Aorta (tissue), 5 donors: ENCODE measurements at places on chromosomes 1 and 21.

- no peaks in the 10 kb centered on the region for H3K36me3 ChIP-seq
- H3K27ac ChIP-seq, result no peak overlapping the region
- no peak overlapping the region for H3K4me3 ChIP-seq
- no peak for DNase-seq
Measured at GRCh38 chr1:119002028-119002686, 14.0 kb upstream of the TBX15 start.

GRCh38 chr21:14321042-14321441 lies 61.9 kb downstream of the HSPA13 start:
- no peak overlapping the region for H3K27ac ChIP-seq
- no peak overlapping the region for H3K4me3 ChIP-seq
- no peaks in the 10 kb centered on the region for H3K36me3 ChIP-seq
- no peaks in the 10 kb centered on the region for H3K27me3 ChIP-seq
- DNase-seq, result no peak

- no peaks in the 10 kb centered on the region for H3K4me1 ChIP-seq
- H3K27me3 ChIP-seq, result no peaks in the 10 kb centered on the region
- H3K27ac ChIP-seq, result peak overlapping the region; percentile 76
- H3K4me3 ChIP-seq, result no peak overlapping the region
- no peak for DNase-seq
Measured at GRCh38 chr1:78081980-78082860, 36.5 kb downstream of the GIPC2 start.

DNA sequence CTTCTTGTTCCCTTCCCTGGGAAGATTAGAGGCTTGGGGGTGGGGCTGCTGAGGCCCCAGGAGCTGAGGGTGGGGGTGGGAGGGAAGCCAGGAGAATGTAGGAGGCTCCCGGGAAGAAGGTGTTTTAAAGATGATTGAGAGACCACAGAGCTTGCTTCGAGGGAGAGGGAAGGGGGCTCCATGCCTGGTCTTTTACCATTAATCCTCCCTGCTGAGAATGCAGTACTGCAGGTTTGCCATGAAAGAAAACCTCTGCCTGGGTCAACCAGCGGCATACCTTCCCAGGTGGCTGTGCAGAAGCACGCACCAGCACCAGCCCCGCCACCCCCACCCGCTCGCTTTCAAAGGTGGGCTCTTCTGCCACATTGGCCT lies 15.4 kb downstream of the ABCA4 start:
- no peaks in the 10 kb centered on the region for H3K36me3 ChIP-seq
- H3K4me3 ChIP-seq, result no peak overlapping the region
- H3K4me1 ChIP-seq, result no peaks in the 10 kb centered on the region
- H3K27ac ChIP-seq, result no peak overlapping the region
- no peaks in the 10 kb centered on the region for H3K27me3 ChIP-seq
- DNase-seq, result no peak

- H3K27ac ChIP-seq, result no peak overlapping the region
- no peak for DNase-seq
- no peaks in the 10 kb centered on the region for H3K4me1 ChIP-seq
Measured at GRCh38 chr1:234779160-234779538, 169.2 kb upstream of the IRF2BP2 start.

- DNase-seq, result no peak
- H3K27me3 ChIP-seq, result no peaks in the 10 kb centered on the region
- H3K36me3 ChIP-seq, result no peaks in the 10 kb centered on the region
- no peaks in the 10 kb centered on the region for H3K4me1 ChIP-seq
- no peak overlapping the region for H3K4me3 ChIP-seq
Measured at GRCh38 chr1:172972258-172972657, 78.5 kb downstream of the TNFSF18 start.

DNA sequence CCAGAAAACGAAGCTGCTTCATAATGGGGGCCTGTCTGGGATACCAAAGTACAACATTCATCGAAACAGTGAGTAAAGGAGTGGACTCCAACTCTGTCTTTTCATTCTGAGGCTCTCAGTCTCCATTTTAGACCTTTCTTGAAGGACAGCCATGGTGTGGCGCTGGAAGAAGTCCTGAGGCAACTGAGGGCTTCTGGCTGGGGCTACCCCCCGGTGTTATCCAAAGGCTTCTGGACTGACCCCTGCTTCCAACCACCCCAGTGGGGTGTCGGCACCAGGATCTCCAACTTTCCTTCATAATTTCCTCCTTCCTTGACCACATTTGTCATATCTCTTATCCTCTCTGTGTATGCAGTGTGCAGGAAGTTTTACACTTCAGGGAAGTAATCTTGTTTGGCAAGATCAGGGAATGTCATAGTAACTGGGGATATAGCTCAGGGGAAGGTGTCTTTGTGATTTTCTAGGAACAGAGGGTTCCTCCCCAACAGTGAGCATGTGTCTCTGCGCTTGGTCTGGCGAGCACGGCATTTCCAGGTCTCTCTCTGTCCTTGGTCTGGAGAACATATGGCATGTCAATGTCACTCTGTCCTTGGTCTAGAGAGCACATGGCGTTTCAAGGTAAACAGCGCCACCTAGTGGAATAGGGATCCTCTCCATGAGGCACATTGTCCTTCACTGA lies 19.4 kb upstream of the BSDC1 start:
- no peak overlapping the region for H3K4me3 ChIP-seq
- peak; percentile 55 for DNase-seq
- H3K36me3 ChIP-seq, result no peaks in the 10 kb centered on the region

- H3K4me1 ChIP-seq, result no peaks in the 10 kb centered on the region
- H3K36me3 ChIP-seq, result peaks cover 12% of the 10 kb centered on the region
- no peak for DNase-seq
- no peak overlapping the region for H3K27ac ChIP-seq
Measured at GRCh38 chr1:206588492-206588891, 23.8 kb downstream of the EIF2D start.

DNA sequence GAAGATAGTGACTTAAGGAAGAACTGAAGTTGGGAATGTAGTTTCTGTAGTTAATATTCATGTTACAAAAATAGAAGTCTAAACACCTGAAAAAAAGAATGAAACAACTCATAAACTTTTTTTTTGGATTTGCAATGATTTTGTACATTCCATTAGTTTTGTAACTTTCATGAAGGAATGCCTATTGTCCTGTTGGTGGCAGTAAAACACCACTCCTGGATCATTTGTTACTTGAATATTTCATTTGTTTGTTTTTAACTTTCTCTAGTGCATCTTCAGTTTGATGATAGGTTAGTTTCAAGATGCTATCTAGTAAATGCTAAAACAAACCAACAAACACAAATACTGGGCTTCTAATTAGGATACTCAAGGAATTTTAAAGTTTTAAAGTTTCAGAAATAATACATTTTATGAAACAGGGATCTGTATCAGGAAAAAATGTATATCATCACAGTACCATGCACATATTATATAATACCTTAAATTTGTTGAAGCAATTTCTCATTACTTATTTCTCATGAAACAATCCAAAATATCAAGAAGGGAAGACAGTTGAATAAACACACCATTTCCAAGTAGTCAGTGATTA lies 229.7 kb upstream of the CACYBP start:
- no peak overlapping the region for H3K4me3 ChIP-seq
- no peak for DNase-seq
- no peak overlapping the region for H3K27ac ChIP-seq
- no peaks in the 10 kb centered on the region for H3K4me1 ChIP-seq
- no peaks in the 10 kb centered on the region for H3K36me3 ChIP-seq
- H3K27me3 ChIP-seq, result no peaks in the 10 kb centered on the region

DNA sequence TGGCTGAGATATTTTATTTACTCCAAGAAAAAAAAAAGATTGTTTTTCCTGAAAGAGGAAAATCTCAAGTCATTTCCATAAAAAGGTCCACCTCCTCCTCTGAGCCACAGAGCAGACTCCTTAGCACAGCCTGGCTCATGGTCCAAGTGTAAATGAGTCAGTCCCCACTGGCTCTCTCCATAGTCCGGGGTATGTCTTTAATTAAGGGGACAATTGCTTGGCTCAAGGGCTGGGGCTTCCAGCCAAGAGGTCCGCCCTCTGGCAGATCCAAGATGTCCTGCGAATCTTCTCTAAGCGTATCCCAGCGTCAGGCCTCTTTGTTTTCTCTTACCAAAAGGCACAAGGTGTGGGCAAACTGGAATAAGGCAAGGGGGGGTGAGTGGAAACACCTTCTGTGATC lies 33.3 kb downstream of the FOXD2 start:
- DNase-seq, result peak; percentile 75
- no peaks in the 10 kb centered on the region for H3K4me1 ChIP-seq
- no peak overlapping the region for H3K27ac ChIP-seq
- H3K27me3 ChIP-seq, result no peaks in the 10 kb centered on the region
- no peaks in the 10 kb centered on the region for H3K36me3 ChIP-seq

GRCh38 chr1:3727042-3727824 lies 25.0 kb upstream of the CCDC27 start:
- DNase-seq, result no peak
- no peaks in the 10 kb centered on the region for H3K27me3 ChIP-seq
- H3K4me3 ChIP-seq, result no peak overlapping the region

GRCh38 chr1:101142244-101142643 lies 94.6 kb upstream of the S1PR1 start:
- H3K4me1 ChIP-seq, result no peaks in the 10 kb centered on the region
- no peak overlapping the region for H3K27ac ChIP-seq
- H3K27me3 ChIP-seq, result no peaks in the 10 kb centered on the region
- no peaks in the 10 kb centered on the region for H3K36me3 ChIP-seq
